Effector memory CD8-positive, alpha-beta T cell (primary cell): ENCODE measurements at places on chromosomes 2 and 18.

- DNase-seq, result no peak
These were observed 258.3 kb downstream of the L3MBTL4 start for GRCh38 chr18:6156446-6156845.

- DNase-seq, result no peak
These were observed 911 bp upstream of the PTPRM start for GRCh38 chr18:7566244-7566566.

DNA sequence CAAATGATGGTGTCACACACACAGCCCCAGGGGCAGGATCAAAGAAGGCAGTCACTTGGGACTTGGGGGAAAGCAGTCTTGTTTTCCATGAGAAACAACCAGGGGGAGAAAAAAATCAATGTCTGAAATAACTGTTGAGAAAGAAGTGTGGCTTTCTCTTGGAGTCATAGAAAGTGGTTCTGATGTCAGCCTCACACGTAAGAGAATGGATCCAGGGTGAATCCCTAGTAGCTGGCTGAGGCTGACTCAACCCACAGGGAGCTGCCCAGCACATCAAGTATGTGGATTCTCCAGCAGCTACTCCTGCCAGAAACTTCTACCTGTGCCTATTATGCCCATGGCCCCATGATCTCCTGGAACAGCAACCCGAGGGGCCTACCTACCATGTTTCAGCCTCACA is 33.6 kb upstream of the ZBTB7C start:
- DNase-seq, result no peak

DNA sequence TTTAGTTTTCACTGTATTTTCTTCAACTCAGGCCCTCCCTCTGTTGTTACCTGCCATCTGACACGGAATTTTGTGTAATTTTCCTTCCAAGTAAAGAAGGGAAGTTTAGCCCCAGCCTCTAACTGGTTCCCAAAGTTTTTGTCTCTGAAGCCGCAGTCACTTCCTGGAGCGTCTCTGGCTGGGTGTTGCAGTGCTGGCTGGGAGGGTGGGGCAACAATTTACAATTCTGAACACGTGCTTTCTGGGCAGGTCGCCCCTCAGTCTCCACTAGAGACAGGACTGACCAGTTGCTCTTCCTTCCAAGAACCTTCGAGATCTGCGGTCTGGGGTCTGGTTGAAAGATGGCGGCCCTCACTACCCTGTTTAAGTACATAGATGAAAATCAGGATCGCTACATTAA is 3.5 kb downstream of the CNDP2 start:
- DNase-seq, result peak; percentile 19

DNA sequence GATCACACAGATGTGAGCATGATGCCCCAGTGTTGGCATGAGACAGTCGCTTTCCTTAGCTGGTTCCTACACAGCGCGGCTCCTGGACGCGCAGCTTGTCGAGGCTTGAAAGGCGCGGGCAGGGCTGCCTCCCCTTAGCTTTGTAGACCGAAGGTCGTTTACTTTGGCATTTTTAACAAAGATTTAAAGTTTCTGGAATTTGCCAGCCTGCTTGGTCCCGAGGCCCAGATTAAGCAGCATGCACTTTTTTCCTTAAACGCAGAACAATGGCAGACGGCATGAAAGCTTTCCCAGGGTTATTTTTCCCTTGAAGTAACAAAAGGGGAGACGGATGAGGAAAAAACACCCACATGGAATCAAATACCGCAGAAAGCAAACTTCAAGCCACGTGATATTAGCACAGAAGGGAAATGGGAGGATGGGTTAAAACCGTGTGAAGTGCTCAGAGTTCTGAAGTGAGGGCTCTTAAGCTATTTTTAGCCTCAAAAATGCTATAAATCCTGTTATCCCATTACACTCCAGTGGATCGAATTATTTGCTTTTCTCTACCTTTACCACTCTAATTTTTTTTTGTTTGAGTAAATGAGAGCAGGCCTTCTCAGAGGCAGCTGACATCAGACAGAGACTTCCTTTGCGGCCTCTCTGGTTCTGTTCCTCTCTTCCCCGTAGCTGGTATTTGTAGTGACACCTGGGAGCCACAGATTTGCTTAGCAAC is 55.7 kb downstream of the NPAS2 start:
- DNase-seq, result no peak

- no peak for DNase-seq
These were observed 137.6 kb downstream of the MYO1B start for GRCh38 chr2:191382801-191383200.
